Astrocyte (in vitro differentiated cells and primary cell): ENCODE measurements at places on chromosomes 16 and 17.

GRCh38 chr17:64261417-64262145 lies 1.5 kb downstream of the TEX2 start:
- no peak for DNase-seq
- H3K36me3 ChIP-seq = no peaks in the 10 kb centered on the region
- H3K4me1 ChIP-seq = peaks cover 9% of the 10 kb centered on the region
- H3K4me3 ChIP-seq = peak overlapping the region; percentile 70
- no peak overlapping the region for H3K27ac ChIP-seq

- H3K27me3 ChIP-seq = no peaks in the 10 kb centered on the region
- no peak overlapping the region for H3K4me3 ChIP-seq
- H3K27ac ChIP-seq = peak overlapping the region; percentile 41
Observed at GRCh38 chr16:18804540-18804939, 3.2 kb upstream of the ARL6IP1 start.

GRCh38 chr17:416293-417206 lies 63.9 kb upstream of the RPH3AL start:
- H3K36me3 ChIP-seq = no peaks in the 10 kb centered on the region
- no peaks in the 10 kb centered on the region for H3K4me1 ChIP-seq
- no peak overlapping the region for H3K4me3 ChIP-seq

GRCh38 chr16:57049678-57050077 lies 42.7 kb upstream of the CPNE2 start:
- DNase-seq = no peak
- peaks cover 3% of the 10 kb centered on the region for H3K4me1 ChIP-seq
- no peaks in the 10 kb centered on the region for H3K27me3 ChIP-seq
- H3K27ac ChIP-seq = no peak overlapping the region
- H3K36me3 ChIP-seq = peaks cover 3% of the 10 kb centered on the region
- no peak overlapping the region for H3K4me3 ChIP-seq

- H3K4me1 ChIP-seq = peaks cover 25% of the 10 kb centered on the region
- H3K4me3 ChIP-seq = no peak overlapping the region
- H3K36me3 ChIP-seq = no peaks in the 10 kb centered on the region
Observed at GRCh38 chr17:2051933-2052559, 2.9 kb upstream of the HIC1 start.

DNA sequence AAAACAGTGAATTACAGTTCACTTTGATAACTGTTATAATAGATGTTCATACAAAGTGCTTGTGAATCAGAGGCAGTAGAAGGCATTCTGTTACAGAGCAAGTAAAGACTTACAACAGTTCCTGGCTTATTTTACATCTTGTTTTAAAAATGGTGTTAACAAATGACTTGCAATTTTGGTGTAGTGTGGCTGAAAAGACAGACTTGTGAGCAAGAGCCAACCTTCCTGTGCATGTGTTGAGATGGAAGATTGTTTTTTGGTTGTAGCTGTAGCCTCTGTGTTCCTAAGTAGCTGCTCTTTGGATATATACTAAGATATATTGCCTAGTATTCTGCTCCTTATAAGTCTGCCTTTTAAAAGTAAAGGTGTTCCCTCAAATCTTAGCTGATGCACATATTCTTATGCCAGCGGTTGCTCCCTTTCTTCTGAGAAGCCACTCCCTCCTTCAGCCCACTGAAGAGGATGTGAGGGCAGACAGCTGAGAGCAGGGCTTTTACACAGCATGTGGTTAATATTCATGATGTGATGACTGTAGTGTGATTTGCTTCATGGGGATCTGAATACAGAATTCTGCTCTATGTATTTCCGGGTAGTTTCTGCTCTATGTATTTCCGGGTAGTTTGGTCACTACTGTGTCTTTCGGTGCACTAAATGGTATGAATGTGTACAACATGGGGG lies 182.3 kb downstream of the PHKB start:
- H3K4me1 ChIP-seq = peaks cover 11% of the 10 kb centered on the region
- DNase-seq = peak; percentile 11
- H3K27ac ChIP-seq = no peak overlapping the region
- peaks cover 3% of the 10 kb centered on the region for H3K36me3 ChIP-seq
- no peak overlapping the region for H3K4me3 ChIP-seq

GRCh38 chr17:34800661-34801060 lies 160.6 kb downstream of the CCT6B start:
- no peaks in the 10 kb centered on the region for H3K4me1 ChIP-seq
- no peaks in the 10 kb centered on the region for H3K27me3 ChIP-seq
- H3K4me3 ChIP-seq = no peak overlapping the region
- no peak overlapping the region for H3K27ac ChIP-seq
- DNase-seq = no peak

DNA sequence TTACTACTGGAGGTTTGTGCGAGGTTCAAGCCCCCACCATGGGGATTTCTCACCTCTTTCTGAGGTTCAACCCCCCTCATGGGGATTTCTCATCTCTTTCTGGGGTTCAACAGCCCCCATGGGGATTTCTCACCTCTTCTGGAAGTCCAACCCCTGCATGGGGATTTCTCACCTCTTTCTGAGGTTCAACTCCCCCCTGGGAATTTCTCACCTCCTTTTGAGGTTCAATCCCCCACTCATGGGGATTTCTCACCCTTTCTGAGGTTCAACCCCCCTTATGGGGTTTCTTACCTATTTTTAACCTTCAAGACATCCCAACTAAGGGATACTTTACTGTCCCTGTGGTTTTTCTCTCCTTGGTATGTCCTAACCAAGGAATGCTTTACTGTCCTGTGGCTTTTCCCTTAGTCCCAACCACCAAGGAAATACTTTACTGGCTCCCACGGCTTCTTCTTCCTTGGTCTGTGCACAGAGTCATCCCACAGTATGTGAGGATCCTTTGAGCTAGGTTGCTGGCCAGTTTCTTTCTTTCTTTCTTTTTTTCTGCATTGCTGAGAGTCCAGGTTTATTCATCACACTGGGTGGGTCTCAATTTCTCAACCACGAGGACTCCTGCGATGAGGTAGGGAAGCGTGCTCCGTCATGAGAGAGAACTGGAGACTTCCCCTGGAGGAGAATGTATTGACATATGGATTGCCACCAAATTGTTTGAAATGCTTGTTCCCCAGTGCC lies 2140.2 kb downstream of the TP53TG3F start:
- no peak overlapping the region for H3K27ac ChIP-seq
- no peaks in the 10 kb centered on the region for H3K4me1 ChIP-seq
- H3K36me3 ChIP-seq = no peaks in the 10 kb centered on the region
- no peak for DNase-seq
- H3K27me3 ChIP-seq = no peaks in the 10 kb centered on the region

DNA sequence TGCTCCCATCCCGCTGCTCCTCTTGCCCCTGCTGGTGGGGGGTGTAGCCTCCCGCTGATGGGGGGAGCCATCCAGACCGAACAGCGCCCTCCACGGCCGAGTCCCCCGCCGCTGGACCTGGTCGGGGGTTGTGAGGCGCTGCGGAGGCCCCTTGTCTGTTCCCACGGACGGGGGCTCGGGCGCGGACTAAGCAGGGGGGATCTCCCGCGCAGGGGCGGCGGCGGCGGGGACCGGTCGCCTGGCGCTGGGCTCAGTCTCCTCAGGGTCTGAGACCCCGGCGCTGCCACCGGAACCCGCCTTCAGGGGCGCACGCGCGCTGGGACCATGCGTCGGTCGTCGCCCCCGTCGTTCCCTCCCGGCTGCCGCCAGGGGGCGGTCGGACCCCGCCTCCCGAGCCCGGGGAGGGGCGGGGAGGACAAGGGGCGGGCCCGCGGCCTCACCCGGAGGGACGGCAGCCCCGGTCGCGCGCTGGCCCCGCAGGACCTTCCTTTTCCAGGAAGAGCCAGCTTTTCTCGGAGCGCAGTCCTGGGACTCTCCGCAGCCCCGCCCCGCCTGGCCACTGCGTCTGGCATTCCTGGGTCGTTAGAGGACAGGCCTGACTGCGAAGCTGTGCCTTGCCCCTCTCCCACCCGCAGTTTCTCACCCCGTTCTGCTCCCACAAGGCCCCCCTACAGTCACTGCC lies 6.3 kb upstream of the IL32 start:
- H3K4me1 ChIP-seq = peaks cover 10% of the 10 kb centered on the region
- H3K36me3 ChIP-seq = no peaks in the 10 kb centered on the region
- peak overlapping the region; percentile 50 for H3K27ac ChIP-seq
- peak overlapping the region; percentile 73 for H3K4me3 ChIP-seq
- peaks cover 2% of the 10 kb centered on the region for H3K27me3 ChIP-seq
- peak; percentile 62 for DNase-seq

DNA sequence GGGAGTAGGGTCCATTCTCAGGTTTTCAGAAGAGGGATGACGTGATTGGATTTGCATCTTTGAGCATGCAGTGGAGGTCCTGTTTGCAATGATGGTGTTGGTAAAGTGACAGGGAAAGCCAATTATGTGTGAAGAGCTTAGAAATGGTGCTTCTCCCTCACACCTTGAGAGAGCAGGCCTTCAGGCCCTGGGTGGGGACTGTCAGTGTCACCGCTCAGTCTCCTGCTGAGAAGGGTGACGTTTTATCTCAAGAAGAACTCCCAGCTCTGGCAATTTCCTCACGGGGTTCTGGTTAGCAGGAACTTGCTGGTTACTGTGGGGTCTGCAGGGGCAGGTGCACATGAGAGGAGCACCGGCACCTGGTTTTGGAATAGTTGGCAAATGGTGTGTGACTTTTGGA lies 11.2 kb downstream of the PLCG2 start:
- H3K4me3 ChIP-seq = no peak overlapping the region
- no peaks in the 10 kb centered on the region for H3K4me1 ChIP-seq
- no peak for DNase-seq
- peaks cover 6% of the 10 kb centered on the region for H3K27me3 ChIP-seq
- no peaks in the 10 kb centered on the region for H3K36me3 ChIP-seq

DNA sequence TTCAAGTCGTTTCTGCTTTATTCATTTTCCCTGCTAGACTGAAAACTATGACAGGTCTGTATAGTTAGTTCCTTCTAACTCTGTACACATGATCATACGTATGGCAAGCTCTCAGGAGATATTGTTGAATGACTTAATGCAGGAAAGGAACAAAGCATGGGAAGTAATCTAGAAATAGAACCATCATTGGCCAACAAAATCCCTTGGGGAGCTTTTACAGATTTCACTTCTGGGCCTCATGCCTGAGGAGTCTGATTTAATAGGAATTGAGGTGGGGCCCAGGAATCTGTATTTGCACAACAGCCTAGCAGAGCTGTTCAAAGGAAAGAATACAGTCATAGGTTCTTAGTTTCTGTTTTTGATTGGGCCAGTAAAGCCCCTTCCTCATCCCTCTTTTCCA lies 229.2 kb downstream of the MAP2K6 start:
- no peak overlapping the region for H3K27ac ChIP-seq
- no peaks in the 10 kb centered on the region for H3K27me3 ChIP-seq
- H3K4me3 ChIP-seq = no peak overlapping the region
- H3K4me1 ChIP-seq = peaks cover 2% of the 10 kb centered on the region

GRCh38 chr16:50538411-50539052 lies 9.7 kb upstream of the NKD1 start:
- no peaks in the 10 kb centered on the region for H3K4me1 ChIP-seq
- H3K36me3 ChIP-seq = no peaks in the 10 kb centered on the region
- no peak overlapping the region for H3K27ac ChIP-seq
- peaks cover 21% of the 10 kb centered on the region for H3K27me3 ChIP-seq
- no peak for DNase-seq

DNA sequence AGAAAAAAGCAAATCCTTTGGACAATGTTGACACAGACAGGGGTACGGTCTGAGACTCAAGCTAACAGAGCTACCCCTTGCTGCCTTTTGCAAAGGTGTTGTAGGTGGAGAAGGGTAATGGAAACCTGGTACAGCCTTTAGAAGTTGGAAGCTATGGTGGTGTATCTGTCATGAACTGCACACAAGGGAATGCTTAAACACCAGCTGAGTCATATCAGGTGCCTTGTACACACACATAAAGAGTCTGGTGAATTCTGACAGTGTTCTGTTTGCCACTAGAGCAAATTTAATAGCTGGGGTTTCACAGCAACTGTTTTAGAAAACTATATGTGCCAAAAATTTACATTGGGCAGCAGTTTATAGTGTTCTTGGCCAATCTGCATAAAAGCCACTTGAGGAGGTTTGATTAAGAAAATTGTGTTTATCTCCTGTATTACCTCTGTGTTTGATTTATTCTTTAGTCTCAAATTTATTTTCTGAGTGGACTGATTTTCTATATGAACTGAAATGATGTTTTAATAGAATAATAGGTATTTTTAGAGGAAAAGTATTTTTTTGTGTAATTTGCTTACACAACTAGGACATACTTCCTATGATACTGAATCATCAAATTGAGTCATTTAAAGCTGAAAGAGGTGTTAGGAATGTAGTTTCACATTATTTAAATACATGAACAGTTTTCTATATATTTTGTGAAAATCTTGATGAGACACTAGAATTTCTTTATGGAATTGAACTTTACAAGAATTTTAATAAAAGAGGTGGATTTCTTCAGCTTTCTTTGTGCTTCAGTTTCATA lies 136.9 kb downstream of the MAP2K6 start:
- no peak overlapping the region for H3K27ac ChIP-seq
- H3K4me3 ChIP-seq = no peak overlapping the region
- DNase-seq = peak; percentile 32

GRCh38 chr17:16939606-16940115 lies 32.3 kb downstream of the TNFRSF13B start:
- DNase-seq = no peak
- no peaks in the 10 kb centered on the region for H3K4me1 ChIP-seq
- H3K27me3 ChIP-seq = peaks cover 8% of the 10 kb centered on the region
- H3K27ac ChIP-seq = no peak overlapping the region
- no peaks in the 10 kb centered on the region for H3K36me3 ChIP-seq

DNA sequence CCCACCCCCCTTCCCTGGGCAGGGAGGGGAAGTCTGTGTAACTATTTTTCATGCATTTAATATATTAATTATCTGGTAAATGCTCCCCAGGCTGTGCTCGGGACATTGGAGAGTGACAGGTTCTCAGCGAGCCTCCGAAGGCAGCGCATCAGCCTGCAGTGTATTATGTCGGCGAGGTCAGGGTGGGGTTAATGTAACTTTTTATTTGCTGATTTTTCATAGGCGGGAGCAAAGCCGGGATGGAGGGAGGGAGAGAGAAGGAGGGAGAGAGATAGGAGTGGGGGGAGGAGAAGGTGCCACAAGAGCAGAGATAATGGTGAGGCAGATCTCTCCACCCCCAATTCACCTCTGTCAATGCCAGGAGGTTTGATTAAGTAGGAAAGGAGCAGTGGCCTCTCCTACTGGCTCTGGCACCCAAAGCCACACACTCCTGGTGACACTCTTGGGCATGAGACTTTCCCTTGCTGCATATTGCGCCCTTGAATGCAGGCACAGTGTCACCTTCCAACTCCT lies 104.0 kb downstream of the MRM1 start:
- peaks cover 10% of the 10 kb centered on the region for H3K27me3 ChIP-seq
- H3K36me3 ChIP-seq = no peaks in the 10 kb centered on the region
- no peak overlapping the region for H3K27ac ChIP-seq
